ENCODE measurements at places on chromosomes 12 and 14.

DNA sequence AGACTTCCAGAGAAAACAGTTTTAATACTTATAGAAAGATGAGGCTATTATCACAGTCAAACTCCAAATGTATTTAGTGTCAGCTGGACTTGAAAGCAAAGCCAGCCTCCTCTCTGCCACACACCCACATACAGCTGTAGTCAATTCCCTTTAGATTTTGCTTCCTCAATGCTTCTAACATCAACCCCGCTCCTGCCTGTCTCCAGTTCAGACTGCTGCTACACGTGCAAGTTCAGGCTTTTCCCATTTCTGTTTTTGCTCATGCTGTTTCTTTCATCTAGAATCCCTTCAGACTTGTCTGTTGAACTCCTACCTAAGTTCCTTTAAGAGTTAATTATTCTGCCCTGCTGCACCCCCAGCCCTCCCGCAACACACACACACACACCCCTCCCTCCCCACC is 380.0 kb downstream of the KCNH5 start:
- DNase-seq = no peak

- DNase-seq = no peak
Observed at GRCh38 chr12:94228488-94228907, 80.1 kb downstream of the PLXNC1 start.

DNA sequence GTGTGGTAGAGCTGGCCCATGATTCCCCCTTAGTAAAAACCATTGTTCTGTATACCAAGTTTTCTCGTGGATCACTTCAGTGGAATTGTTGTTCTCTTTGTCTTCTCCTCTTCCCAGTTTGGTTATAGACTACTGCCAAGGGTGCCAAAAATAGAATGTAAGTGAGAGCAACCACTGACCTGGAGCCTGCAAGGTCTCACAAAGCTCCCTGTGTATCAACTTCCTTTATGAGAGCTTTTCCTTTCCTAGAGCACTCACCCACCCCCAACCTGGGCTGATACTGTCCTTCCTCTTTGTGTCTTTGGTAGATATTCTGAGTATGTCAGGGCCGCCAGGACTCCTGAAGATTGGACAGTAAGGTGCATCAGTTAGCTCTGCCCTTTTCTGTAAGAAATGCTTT is 101.0 kb downstream of the SCN8A start:
- DNase-seq = no peak

GRCh38 chr12:31342286-31342685 is 16.3 kb upstream of the SINHCAF start:
- DNase-seq = no peak

DNA sequence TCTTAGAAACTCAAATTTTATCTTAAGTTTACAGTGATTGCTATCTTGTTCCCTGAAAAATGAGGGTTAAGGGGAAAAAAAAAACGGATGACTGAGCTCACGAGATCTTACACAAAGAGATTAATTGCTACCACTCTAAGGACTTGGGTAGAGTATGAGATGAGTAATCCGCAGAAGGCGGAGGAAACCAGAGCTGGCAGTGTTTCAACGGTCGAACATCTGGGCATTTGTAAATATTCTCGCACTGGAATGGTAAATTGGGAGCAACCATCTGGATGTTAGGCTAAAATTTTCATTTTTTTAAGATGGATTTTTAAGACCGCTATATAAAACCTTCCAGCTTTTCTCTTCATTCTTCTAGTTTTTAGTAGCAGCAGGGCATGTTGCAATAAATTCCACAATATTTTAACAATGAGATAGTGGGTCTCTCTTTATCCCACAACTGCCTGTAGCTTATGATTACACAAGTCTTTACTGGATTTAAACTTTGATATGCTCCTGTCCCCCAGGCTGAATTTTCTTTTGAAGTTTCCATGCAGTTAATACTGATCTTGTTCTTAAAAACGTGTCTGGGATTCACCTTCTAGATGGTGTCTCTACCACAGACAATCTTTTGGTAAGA is 1324.1 kb downstream of the AACS start:
- DNase-seq = no peak

DNA sequence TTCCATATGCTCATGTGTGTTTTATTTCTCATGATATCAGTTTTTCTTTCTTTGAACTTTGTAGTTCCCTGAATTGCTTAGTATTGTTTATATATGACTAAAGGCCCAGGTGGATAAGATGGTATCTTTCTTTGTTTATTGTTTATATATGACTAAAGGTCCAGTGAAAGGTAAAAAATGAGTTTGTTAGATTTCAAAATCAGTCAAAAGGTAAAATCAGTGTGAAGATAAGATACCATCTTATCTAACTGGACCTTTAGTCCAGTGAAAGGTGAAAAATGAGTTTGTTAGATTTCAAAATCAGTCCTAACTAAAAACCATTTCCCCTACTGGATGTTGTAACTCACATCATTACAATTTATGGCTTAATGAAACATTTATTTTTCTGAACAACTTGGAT is 890.2 kb downstream of the DIO2 start:
- DNase-seq = no peak

GRCh38 chr12:130626601-130627000 is 89.5 kb downstream of the RIMBP2 start:
- DNase-seq = no peak

GRCh38 chr14:21509432-21510143 is 1.6 kb downstream of the METTL3 start:
- DNase-seq = no peak

DNA sequence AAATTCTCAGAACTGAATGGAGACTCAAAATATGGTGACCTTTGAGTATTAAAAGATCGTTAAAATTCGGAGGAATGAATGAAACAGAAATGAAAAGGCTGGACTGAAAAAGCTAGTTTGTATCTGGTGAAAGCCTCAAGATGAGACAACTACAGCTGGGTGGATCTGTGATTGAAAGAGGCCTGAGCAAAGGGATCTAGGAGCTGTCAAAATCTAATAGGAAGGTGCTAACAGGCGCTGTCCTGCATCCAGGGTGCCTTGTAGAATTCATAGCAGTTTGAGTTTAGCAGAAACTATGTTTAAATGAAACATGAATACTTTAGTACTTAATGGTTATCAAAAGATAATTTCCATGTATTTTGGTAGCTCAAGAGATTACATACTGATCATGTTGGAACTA is 2.3 kb downstream of the YY1 start:
- no peak for DNase-seq

- DNase-seq = peak; percentile 40
Observed at GRCh38 chr14:52244328-52244727, 23.2 kb upstream of the PTGDR start.

GRCh38 chr12:109047081-109047805 is 5.1 kb upstream of the USP30 start:
- DNase-seq = no peak

DNA sequence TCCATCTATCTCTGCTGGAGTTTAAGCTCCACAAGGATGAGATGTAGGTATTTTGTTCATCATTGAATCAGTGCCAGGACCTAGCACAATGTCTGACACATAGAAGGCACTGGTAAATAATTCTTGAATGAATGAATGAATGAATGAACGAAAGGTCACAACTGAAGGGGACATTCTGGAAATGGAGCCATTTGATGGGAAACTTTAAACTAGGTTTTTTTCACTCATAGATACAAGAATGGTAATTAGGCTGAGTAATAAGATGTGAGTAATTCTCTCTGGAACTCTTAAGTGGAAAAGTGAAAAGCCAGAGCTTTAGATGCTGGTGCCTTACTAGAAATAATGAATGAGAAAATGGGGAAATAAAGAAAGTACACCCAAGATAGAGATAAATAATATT is 44.3 kb downstream of the SCN8A start:
- DNase-seq = no peak

GRCh38 chr12:11949738-11950411 is 120.9 kb upstream of the BCL2L14 start:
- DNase-seq = no peak

DNA sequence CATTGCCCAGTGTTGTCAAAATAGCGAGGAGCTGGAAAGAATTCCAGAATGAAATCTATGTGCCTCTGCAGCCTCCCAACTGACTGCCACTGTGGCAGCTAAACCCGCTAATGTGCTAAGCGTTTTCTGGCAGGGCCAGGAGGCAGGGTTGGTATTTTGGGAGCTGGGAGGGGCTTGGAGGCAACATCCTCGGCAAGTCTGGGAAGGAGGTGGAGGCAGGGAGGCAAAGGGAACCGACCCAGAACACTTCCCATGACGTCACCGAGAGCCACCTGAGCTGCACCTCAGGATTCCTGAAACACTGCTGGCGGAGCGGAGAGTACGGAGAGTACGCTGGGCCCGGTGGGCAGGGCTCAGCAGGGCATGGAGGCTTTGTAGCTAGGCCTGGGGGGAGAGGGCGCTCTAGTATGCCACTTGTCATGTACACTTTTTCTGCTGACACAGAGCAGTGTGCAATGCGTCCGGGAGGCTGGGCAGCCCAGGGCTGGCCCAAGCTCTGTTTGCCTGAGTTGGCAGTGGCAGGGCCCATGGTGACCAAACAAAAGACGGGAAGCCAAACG is 81.5 kb downstream of the DPF3 start:
- no peak for DNase-seq

DNA sequence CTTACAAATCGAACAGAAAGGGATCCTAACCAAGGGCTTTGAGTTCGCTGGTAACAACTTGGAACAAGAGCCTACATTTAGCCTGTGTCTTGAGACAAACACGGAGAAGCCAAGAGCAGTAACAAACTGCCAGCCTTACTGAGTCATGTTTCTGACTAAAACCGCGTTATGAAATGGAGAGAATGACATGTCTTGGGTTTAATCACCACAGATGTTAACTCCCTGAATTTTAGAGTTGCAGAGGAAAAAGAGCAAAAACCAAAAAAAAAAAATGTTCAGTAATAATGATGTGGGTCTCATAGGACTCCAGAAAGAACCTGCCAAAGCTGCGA is 1.0 kb downstream of the BLTP3B start:
- peak; percentile 85 for DNase-seq

- DNase-seq = no peak
Observed at GRCh38 chr12:79834712-79835376, 100.1 kb downstream of the PPP1R12A start.

GRCh38 chr12:114140576-114140975 is 174.5 kb upstream of the RBM19 start:
- DNase-seq = no peak

Measured in MV-4-11 (cell line).